ENCODE measurements at places on chromosomes 11 and 22.
A peak's percentile ranks its signal among the peaks of the same experiment; 100 is the strongest.

DNA sequence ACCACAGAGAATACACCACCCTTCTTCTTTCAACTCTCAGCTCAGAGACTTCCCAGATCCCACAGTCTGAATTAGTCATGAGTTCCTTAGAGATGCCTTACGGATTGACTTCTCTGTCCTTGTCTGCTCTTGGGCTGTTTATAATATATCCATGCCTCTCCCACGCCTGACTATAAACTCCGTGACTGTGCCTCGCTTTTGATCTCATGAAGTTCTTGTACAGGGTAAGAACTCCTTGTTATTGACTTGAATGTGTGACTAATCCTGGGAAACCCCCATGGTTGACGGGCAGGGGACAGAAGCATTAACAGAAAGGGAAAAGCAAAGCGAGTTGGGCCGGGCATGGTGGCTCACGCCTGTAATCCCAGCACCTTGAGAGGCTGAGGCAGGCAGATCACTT lies 62.4 kb upstream of the POU2AF1 start:
- DNase-seq: no peak

DNA sequence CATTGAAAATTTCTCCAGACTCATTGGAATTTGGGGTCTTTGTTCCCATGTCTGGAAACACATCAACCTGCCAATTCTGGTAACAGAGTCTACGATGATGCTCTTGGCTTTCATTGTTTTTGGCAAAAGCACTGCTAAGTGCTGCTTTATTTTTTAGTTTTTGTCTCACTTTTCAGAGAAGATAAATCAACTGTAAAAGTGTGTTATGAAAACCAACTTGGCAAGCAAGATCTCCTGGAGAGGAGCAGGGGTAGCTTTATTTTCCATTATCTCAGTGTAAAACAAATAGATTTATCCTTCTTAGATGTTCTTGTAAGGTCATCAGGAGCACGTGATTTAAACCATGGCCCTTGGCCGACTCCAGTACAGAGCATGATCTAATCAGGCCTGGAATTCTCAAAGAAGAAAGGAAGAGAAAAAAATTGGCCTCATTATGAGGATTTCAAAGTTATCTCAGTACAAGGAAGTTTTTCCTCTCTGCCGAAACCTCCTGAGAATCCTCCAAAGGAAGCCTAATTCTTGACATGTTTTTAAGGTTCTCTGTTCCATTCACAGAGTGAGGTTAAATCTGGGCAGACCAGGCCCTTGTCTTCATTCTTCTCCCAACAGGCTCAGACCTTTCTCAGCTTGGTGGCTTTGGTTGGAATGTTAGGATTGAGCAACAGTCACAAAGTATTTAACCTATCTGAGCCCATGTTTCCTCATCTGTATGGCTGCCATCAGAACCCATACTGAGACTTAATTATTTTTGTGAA lies 16.4 kb upstream of the PAMR1 start:
- no peak for DNase-seq

DNA sequence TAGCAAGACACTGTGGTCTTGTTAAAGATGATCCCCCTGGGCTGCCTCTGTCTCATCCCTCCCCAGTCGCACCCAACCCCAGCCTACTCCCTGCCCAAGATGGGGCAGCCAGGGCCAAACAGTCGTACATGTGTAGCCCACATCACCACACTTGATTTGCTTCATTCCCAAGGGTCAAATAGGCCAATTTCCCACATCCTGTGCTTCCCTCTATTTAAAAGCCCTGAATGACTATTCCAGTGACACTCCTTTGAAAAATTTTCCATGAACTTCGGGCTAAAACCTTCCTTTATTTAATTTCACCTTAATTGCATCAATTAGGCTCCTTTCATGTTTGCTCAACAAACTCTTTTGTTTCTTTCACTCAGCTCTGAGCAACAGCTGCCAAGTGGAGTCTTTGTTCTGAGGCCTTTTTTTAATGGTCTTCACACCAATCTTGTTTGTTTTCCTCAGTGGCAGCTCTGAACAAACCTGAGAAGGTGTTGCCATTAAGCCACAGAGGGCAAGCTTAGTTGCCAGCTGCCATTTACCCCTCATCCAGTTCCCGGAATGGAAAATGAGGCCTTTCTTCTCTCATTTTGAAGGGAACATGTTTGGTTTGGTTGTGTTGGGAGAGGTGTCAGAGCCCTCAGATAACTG lies 126.9 kb downstream of the APIP start:
- no peak for DNase-seq

GRCh38 chr11:64786308-64786707 lies 8.0 kb upstream of the SF1 start:
- no peak for DNase-seq

GRCh38 chr11:69344570-69345145 lies 50.7 kb downstream of the MYEOV start:
- DNase-seq: no peak

- no peak for DNase-seq
Observed at GRCh38 chr11:43979571-43980219, 37.3 kb downstream of the C11orf96 start.

DNA sequence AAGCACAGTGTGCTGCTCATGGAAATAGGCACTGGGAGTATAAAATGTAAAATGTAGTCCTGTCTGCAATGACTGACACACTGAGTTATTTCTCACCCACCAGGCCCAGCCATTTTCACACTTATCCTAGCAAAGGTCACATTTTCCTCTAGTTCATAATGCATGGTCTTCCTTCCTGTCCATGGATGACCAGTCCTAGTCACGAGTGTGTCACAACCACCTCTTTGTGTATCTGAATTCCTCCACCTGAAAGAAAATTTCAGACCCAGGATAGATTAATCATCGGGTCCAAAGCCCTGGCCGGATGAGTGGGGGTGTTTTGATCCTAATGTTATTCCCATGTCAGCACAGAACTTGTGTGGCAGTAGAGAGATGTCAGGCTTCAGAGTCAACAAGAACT lies at the start of gene MRGPRX4:
Gene MRGPRX4, plus strand, starts transcription at position 172 of the 400 bp plus-strand sequence. CDS start 420 bp downstream, outside the sequence.
- no peak for DNase-seq

DNA sequence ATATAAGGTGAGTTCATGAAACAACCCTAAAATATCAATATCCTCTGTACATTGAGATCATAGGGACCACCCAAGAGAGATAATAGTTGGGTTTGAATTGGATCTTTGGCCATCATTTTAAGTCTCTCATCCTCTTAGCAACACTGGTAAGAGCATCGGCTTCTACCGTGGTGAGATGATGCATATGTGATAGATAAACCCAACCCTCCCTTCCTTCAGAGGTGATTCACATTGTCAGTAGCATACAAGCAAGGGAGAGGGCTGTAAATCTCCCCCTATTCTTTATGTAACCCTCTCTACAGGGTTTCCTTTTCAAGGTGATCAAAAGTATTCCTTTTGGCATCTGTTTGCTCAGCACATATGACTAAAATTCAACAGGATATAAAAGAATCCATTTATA lies 102.4 kb upstream of the MTMR2 start:
- no peak for DNase-seq

GRCh38 chr22:19292458-19293230 lies 1.1 kb upstream of the CLTCL1 start:
- DNase-seq: peak; percentile 2

- no peak for DNase-seq
Observed at GRCh38 chr11:91673705-91674104, 550.9 kb upstream of the FAT3 start.

- DNase-seq: no peak
Observed at GRCh38 chr22:25919452-25919851, 177.5 kb downstream of the MYO18B start.

DNA sequence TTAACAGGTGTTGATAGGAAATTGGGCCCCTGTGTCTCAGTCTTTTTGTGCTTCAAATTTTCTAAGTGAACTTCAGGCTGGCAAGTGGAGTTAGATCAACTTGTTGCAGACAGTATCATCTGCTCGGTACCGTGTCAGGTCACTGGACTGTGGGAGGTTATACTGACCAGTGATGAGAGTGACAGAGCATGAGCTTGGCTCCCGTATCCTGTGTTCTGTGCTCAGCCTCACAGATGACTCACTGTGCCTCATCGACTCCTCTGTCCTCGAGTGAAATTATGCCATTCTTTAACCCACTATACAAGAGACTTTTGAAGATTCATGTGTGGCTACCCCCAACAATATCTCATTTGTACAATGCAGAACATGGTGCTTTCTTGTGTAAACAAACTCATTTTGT lies 7.9 kb downstream of the GRAP2 start:
- DNase-seq: no peak

DNA sequence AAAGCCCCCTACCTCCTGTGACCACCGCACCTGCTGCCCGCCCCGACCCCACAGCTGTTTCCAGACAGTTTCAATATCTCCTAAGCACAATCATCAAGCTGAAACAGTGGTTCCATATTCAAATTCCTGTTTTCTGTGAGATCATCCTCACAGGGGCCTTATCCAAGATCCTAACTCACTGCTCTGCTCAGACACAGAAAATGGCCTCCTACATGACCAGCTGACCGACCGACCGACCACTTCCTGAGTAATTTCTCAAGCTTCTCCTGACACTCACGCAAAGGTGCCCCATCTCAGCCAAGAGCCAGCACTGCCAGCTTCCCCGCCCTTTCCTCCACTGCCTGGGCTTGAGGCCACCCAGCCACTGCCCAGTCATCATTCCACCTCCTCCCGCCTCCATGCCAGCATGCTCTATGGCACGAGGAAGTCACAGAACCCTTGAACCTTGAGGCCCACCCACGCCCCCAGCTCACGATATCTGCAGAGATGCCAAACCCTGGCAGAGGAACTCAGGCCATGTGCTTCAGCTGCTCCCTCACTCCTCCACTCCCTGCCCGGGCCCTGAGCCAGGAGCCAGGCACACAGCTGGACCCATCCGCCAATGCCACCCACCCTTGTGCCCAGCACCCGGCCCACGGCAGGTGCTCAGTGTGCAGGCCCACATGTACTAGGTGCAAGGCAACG lies 14.0 kb downstream of the KIAA0930 start:
- no peak for DNase-seq

DNA sequence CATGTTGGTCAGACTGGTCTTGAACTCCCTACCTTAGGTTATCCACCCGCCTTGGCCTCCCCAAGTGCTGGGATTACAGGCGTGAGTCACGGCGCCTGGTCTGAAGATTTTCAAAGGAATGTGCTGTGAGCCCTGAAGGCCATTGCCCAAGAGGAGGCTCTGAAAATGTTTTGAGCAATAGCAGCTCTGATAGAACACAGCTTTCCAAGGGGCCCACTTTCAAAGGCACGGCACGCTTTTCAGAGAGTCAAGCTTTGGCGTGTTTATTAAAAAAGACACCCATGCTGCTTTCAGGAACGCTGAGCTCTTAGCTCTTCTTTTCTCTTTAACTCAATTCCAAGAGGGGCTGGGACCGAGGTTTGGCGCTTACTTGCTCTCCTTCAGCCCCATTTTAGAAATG lies 73.8 kb upstream of the CDON start:
- DNase-seq: no peak

- DNase-seq: no peak
Observed at GRCh38 chr22:28817919-28818859, 17.8 kb upstream of the XBP1 start.

GRCh38 chr11:16309226-16309625 lies 47.1 kb downstream of the SOX6 start:
- DNase-seq: no peak

- DNase-seq: no peak
Observed at GRCh38 chr11:2526808-2527381, 82.1 kb downstream of the KCNQ1 start.

GRCh38 chr11:67468456-67468758 lies 644 bp downstream of the TMEM134 start:
- no peak for DNase-seq

GRCh38 chr11:63683133-63683991 lies 2.1 kb downstream of the RTN3 start:
- no peak for DNase-seq

GRCh38 chr22:42691440-42691839 lies 29.2 kb downstream of the A4GALT start:
- DNase-seq: no peak

- DNase-seq: no peak
Observed at GRCh38 chr11:116412118-116412889, 360.5 kb downstream of the BUD13 start.

- no peak for DNase-seq
Observed at GRCh38 chr22:44247346-44247745, 65.4 kb downstream of the SHISAL1 start.

DNA sequence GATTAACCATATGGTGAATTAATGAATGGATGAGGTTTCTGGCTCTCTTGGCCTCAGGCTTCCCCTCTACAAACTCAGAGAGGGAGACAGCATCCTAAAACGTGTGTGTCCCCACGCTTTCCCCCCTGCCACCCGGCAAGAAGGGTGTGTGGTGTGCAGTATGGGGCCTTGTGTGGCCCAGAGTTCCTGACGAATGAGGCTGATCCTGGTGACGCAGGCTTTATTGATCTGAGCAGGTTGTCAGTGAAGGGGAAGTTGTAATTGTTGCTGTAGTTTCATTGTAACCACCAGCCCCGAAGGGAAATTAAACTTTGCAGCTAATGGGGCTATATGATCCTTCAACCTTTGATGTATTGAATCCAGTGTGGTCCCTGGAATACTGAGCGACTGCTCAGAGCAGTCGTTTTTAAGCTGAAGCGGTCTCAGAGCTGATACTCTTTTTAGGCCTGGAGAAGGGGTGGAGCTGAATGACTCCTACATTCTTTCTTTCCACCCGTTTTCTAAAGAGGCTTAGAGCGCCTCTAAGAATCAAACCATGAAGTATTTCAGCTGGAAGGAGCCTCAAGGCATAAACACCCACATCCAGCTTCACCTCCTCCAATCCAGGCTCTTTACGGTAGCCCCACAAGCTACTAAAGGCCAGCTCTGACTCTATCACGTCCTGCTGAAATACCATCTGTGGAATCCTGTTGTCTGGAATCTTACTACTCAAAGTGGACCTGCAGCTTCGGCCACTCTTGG lies 284.7 kb downstream of the MIAT start:
- no peak for DNase-seq

- DNase-seq: no peak
Observed at GRCh38 chr11:81036168-81036870, 1595.5 kb upstream of the TENM4 start.

DNA sequence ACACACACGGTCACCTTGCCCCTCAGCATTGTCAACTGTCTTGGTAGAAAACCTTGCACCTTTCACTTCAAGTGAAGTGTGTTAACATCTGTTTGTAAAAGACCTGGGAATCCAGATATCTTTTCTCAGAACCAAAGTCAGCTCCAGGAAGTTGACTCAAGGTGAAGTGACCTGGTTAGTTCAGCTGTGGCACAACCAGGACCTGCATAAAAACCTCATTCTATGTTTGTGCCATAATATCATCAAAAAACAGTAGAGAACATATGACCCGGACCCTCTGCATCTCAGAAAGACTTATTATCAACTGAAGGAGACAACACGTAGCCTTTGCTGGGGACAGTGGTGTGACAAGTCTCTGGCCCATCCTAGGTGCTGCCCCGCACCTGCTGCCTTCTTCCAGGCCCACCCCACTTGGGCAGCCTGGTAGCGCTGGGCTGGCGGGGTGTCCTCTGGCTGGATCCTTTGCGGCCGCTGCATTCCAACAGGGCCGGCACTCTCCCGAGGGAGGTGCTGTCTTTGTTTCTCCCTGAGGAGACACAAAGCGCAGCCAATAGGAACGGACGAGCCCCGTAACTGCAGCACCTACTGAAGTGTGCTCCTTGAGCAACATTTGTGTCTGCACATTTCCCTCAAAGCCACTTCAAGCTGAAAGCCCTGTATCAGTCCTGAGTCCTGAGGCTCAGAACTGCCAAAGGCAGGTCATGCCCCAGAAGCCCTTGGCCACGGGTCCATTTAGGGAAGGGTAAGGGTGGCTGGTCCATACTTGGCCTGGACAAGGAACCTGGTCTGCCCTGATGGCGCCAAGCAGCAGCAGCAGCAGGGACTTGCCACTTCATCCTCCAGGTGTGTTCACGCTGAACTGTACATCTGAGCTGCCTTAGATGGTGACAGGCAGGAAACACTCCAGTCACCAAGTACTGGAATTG lies 25.2 kb downstream of the LRRC74B start:
- DNase-seq: no peak

GRCh38 chr11:73271936-73272679 lies at the start of gene P2RY6:
Gene P2RY6, plus strand, starts transcription at chr11:73272338. Its CDS starts 24,181 bp downstream, at chr11:73296519.
- DNase-seq: no peak

Measured in NCI-H187 treated with DMSO at 0.1 percent for 48 hours (cell line).